AG08396 (cell line): ENCODE measurements at places on chromosomes 6 and 20.

GRCh38 chr6:152575161-152575560, 62.0 kb downstream of the SYNE1 start:
- no peak for DNase-seq

GRCh38 chr6:150685860-150686259, 86.2 kb downstream of the PLEKHG1 start:
- no peak for DNase-seq

GRCh38 chr6:85405175-85405852, 44.6 kb upstream of the NT5E start:
- DNase-seq = no peak

DNA sequence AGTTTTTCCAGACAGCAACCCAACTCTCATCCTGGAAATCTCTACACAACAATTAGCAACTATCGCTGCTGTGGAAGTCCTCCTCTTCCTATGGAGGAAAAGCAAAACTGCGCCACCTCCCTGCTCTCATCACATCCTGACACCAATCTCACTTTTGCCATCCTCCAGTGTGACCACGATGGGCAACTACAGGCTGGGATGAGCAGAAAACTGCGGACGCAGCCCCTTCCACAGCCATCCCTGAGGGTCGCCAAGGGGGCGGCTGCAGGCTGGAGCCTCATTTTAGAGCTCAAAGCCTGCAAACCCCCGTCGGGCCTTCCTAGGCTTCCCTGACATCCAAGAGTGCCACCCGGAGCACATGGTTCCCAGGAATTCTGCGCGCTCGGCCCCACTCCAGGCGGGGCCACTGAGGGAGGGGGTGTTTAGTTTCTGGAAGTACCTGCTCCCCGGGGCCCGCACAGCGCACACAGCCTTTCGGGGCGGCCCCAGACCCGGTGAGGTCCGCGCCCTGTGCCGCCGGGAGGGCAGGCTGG, 1.2 kb downstream of the TCFL5 start:
- DNase-seq = no peak

GRCh38 chr6:83424392-83425018, 6.3 kb downstream of the ME1 start:
- no peak for DNase-seq

GRCh38 chr6:150352321-150353296, 16.2 kb upstream of the IYD start:
- peak; percentile 24 for DNase-seq

- no peak for DNase-seq
Measured at GRCh38 chr6:145245119-145245518, 490.2 kb downstream of the EPM2A start.

DNA sequence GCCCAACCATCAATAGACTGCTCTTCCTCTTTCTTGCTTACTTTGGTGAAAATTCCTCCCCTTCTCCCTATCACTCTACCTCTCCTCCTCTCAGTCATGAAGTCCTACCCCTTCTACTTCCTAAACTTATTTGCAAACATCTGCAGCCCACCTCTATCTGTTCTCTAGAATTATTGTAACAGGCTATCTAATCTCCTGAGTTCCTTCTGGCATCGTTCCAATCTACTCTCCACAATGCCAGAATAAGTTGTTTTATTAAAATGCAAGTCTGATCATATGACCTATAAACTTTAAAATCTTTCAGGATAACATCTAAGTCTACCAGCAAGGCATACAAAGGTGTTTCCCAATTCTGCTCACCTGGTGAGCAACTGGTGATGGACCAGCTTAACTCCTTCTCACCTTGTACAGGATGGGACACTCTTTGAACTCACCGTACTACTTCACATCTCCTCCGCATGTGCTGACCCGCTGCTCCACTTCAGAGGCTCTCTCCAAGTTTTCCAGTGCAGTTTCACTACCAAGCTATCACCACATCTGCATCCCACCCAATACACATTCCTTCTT, 7.9 kb downstream of the CD164 start:
- no peak for DNase-seq

- DNase-seq = no peak
Measured at GRCh38 chr20:37128803-37129202, 33.0 kb upstream of the RBL1 start.

GRCh38 chr6:135305684-135306083, 124.6 kb downstream of the MYB start:
- no peak for DNase-seq

DNA sequence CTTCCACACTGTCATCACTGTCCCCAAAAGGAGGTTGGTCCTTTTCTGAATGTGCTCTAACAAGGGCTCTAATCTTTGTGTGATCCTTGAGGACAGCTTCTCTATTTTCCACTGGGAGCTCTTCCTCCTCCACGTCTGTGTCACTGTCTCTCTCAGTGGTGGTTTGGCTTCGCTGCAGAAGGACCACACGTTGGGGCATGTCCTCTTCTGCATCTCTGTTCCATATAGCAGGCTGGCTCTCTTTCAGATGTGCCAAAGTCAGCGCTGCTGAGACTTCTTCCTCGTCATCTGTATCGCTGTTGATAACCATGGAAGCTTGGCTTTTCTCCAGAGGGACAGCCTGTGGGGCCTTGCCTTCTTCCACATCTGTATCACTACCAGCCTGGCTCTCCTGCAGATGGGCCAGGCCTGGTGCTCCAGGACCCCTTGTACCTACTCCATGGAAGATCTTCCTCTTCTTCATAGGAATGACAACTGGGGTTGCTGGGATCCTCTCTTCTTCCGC, 4.6 kb downstream of the MDC1 start:
- DNase-seq = no peak

DNA sequence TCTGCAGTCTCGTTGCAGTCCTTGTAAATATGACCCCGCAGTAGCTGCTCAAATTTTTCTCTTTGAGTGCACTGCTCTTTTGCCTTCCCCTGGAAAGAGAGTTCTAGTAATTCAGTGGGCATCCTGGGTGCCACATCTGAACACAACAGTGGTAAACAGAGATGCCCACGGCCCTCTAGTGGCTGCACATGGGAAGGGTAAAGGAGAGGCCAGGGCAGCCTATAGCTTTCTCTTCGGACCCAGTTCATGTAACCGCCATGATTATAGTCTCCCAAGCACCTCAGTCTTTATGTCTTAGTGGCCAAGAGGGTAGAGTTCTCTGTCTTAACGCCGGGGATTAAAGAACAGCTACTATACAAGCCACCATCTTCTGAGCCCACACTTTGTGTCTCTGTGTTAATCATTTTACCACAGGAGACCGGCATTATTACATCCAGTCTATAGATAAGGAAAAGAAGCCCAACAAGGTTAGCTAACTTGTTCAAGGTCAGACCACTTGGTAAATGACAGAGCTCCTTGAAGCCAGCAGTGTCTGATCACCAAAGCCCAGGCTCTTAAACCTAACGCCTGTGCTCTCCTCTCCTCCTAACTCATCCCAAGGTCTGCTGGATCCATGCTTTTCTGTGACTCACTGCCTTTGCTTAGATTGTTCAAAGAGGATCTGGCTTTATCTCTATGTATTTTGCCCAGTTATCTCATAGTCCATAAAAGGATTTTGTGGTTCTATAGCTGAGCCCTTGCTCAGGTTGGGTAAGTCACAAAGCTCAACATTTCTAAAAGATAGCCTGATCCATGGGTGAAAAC, 81.8 kb downstream of the ISM1 start:
- peak; percentile 39 for DNase-seq

- DNase-seq = peak; percentile 73
Measured at GRCh38 chr20:4297127-4297826, 281.9 kb upstream of the RNF24 start.

DNA sequence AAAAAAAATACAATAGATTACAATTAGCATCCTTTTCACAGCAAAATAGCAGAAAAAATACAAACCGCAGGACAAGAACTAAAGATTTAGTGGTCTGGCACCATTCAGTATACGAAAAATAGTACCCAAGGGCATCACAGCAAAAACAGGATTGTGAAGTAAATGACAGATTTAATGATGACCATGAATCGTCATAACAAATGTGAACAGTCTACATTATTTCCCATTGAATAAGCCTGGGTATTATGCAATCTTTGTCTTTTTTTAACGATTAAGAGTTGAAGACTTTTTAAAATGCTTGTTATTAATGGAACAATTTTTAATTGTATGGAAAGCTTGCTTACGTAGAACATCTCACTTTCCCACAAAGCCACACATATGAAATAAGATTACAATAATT, 432.8 kb downstream of the PKHD1 start:
- no peak for DNase-seq

DNA sequence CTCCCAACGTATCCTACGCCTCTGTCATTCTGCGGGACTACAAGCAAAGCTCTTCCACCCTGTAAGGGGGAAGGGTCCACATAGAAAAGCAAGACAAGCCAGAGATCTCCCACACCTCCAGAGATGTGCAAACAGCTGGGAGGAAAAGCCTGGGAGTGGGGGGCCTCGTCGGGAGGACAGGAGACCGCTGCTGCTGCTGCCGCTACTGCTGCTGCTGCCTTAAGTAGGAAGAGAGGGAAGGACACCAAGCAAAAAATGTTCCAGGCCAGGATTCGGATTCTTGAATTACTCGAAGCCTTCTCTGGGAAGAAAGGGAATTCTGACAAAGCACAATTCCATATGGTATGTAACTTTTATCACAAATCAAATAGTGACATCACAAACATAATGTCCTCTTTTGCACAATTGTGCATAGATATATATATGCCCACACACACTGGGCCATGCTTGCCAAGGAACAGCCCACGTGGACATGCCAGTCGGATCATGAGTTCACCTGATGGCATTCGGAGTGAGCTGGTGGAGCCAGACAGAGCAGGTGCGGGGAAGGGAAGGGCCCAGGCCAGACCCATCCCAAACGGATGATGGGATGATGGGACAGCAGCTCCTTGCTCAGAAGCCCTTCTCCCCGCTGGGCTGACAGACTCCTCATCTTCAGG, 108.8 kb upstream of the RAB32 start:
- DNase-seq = no peak

DNA sequence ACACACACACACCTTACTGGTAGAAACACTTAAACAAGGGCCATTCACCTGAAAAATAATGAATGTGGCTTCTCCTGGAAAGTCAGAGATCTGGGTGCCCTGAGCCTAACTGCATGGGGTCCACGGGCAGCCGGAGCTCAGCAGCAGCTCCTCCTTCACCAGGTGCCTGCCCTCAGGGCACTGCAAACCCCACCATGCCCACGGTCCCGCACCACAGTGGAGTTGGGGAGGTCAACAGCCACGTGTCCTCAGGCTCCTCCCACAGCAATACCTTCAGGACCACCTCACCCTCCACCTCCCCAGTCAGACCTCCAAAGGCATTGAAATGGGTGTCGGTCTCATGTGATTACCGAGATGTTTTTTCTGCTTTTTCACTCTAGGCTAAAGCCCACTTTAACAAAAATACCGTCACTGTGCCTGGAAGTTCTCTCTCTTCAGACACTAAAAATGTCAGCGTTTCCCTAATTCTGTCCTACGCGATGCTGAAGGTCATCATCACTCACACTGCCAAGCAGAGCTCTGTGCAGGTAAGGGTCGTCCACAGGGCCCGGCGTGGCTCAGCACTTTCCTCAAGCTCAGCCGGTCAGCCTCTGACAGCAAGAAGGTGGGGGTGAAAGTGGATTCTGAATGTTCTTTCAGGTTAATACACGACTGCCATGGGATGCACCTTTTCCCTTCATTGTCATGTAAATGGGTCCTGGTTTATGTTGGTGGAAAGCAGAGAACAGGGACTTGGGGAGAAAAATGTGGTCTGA, 48.9 kb downstream of the CDK5RAP1 start:
- no peak for DNase-seq

GRCh38 chr20:61805781-61806180, 259.9 kb downstream of the TAF4 start:
- no peak for DNase-seq

- DNase-seq = no peak
Measured at GRCh38 chr6:78947529-78947928, 80.2 kb downstream of the IRAK1BP1 start.

- DNase-seq = no peak
Measured at GRCh38 chr6:17959302-17959701, 28.1 kb downstream of the KIF13A start.

DNA sequence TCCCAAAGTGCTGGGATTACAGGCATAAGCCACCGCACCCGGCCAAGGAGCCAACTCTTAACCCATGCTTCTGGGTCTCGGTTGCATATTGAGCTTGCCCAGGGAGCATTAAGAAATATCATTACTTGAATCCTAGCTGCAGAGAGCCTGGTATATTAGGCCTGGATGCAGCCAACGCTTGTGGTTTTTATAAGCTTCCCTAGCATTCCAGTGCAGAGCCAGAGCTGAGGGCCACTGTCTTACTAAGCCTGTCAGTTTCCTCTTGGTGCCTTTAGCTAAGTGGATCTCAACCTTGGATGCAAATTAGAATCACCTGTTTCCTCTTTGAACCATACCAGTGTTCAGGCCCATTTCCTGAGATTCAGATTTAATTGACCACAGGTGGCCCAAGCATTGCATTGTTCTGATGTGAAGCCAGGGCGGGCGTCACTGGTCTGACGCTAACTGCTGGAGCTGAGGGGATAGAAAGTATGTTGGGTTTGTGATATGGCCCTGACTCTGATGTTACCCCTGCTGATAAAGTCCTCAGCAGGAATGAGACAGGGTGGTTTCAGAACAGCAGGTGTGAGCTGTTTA, 76.3 kb downstream of the BTBD3 start:
- DNase-seq = no peak

DNA sequence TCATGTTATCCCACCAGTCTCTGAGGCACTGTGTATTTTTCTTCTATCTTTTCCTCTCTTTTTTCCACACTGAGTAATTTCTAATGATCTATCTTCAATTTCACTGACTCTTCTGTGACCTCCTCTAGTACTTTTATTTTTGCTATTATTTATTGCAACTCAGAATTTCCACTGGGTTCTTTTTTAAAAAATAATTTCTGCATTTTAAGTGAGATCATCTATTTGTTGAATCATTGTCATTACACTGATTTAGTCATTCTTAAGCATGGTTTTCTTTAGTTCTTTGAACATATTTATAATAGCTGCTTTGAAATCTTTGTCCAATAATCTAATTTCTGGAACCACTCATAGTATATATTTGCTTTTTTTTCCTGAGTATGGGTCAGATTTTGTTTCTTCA, 96.7 kb upstream of the SLC22A16 start:
- no peak for DNase-seq

DNA sequence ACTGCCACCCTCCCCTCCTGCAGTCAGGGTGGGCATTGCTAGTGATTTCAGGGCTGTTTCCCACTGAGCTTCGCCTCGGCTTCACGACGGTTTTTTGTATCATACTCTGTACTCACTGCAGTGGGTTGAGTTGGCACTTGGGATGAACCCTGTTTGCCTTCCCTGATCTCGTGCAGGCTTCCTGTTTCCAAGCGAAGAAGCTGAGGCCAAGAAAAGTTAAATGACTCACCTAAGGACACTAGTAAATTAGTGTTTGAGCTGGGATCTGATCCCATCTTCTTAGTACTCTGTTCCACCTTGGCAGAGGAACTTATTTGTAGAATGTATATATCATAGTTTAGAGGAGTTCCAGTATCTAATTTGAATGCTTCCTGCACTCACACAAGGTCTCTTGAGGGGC, 50.3 kb upstream of the VSTM2L start:
- DNase-seq = no peak

DNA sequence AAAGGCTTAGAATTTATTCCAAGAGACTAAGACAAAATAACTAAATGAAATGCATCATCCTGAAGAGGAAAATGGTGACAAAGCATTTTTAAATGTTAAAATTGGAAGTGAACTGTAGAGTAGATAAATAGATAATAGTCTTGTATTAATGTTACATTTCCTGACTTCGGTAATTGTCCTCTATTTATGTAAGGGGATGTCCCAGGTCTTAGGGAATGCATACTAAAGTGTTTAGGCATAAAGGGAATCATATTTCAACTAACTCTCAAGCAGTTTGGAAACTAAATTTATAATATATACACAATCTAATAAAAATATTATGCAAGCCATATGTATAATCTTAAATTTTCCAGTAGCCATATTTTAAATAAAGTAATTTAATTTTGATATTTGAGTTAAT, 159.3 kb downstream of the WDR27 start:
- DNase-seq = no peak
